Spinal cord (tissue), 10 donors: ENCODE measurements at places on chromosomes 6 and 20.

DNA sequence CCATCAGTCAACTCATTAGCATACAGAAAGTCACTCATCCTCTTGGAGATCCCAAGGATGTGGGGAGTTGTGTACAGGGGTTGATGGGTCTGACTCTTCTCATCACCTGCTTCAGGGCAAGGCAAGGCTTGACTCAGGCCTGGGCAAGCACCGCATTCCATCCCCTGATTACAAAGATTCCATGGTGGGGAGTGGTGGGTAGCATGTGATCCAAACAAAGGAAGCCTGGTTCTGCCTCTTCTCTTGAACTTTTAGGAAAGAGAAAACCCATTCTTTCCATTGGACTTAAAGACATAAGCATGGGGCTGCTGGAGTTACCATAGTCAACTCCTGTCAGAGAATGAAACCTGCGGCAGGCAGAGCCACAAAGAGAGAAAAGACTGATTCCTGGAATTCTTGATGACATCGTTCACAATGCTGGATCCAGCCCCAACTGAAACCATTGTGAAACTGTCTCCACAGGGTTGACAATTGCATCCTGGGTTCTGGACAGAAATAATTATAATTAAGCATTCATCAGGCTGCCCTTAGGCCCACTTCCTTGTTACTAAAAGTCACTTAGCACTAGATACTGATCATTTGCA lies 235.8 kb upstream of the KCNG1 start:
- no peak for DNase-seq

DNA sequence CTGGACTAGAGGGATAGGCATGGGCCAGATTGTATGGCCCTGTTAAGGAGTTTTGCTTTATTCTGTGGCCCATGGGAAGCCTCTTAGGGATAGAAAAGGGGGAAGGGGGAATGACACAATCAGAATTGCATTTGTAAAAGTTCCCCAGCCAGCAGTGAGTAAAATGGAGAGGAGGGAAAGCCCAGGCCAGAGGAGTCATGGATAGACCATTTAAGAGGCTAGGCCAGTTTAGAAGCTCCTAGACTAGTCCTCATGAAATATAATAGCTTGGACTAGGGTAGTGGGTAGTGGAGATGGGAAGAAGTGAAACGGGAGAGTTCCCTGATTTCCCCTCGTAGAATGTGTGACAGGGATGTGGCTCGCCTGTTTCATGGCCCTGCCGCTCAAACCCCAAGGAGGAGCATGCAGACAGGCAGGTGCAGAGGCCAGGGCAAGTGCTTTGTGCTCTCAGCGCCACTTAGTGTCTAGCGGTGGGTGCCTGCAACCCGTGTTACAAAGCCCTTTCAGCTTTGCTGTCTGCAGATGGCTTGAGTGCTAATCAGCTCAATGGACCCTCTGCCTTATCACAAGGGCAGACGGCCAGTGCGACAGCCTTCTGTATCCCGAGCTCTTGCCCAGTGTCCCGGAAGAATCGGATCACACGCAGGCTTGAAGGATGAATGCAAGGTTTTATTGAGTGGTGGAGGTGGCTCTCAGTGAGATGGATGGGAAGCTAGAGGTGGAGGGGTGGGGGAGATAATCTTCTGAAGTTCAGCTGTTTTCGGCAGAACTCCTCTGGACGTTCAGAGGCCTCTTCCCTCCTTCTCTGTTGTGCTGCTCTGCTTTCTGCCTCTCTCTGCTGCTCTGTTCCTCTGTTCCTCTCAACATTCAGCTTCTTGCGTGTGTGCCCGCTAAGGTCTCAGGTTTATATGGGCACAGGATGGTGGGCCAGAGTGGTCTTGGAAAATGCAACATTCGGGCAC lies 141.1 kb downstream of the CEP57L1 start:
- no peak for DNase-seq

- DNase-seq, result no peak
Measured at GRCh38 chr6:106113256-106113959, 27.3 kb downstream of the PRDM1 start.

GRCh38 chr6:132932588-132932987 lies 118.2 kb downstream of the RPS12 start:
- DNase-seq, result no peak
